ENCODE measurements at places on chromosomes 1 and 21.

GRCh38 chr1:206672011-206672688 lies 12.6 kb upstream of the MAPKAPK2 start:
- no peak for DNase-seq

GRCh38 chr1:118184739-118185083 lies 317 bp downstream of the SPAG17 start:
- no peak for DNase-seq

DNA sequence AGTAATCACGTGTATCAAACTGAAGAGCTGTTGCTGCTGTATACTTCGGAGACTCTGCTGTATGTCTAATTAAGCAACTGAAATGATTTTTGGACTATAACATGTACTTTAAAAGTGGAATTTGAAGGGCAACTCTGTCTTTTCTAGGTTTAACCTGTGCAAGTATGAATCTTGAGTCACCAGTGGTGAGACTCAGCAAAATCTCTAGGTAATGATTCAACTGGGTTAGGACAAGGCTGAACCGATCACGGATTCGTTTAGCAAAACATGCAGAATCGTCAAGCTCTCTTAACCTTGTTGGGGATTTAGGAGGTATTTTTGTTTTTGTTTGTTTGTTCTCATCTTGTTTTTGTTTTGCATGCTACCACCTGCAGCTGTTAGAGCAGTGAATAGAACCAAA lies 149.6 kb downstream of the CYYR1 start:
- DNase-seq, result no peak

- DNase-seq, result no peak
Measured at GRCh38 chr21:45030682-45031570, 43.5 kb upstream of the ADARB1 start.

- DNase-seq, result no peak
Measured at GRCh38 chr1:195948123-195948895, 659.9 kb downstream of the KCNT2 start.

GRCh38 chr1:63877021-63877767 lies 103.4 kb downstream of the ROR1 start:
- DNase-seq, result no peak

DNA sequence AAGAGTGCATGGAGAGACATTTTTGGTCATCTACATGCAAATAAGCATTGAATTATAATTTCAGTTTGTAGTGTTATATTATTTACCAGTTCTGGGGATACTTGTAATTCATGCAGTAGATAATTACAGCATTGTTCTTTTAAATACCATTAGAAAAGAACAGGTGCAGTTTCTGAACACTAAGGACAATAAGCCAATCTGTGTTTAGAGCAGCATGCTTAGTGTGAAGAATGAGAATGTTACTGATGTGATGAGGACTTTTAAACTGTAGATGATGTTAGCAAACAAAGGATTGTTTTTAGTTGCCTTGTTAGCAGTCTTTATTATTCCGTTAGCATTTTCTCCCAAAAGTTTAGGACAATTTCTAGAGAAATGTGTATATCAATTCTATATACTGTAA lies 348.3 kb downstream of the BRINP3 start:
- no peak for DNase-seq

GRCh38 chr21:31913182-31913608 lies 40.4 kb downstream of the HUNK start:
- no peak for DNase-seq

DNA sequence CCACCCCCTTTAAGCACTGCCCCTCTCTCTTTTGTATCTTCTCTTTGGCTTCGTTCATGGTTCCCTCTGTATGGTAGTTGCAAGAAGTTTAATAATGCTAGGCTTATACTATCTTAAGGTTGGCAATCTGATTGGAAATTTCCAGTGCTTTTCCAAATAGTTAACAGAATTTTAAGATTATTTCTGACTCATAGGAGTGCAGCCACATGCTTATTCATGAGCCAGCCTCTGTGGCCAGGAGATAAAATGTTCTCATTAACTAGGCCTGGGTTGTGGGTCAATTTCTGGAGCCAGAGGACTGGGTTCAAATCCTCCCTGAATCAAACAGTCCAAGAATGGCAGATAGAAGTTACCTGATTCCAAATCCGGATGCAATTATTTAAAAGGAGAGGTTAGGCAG lies 103.1 kb downstream of the ATP6V1G3 start:
- DNase-seq, result no peak

DNA sequence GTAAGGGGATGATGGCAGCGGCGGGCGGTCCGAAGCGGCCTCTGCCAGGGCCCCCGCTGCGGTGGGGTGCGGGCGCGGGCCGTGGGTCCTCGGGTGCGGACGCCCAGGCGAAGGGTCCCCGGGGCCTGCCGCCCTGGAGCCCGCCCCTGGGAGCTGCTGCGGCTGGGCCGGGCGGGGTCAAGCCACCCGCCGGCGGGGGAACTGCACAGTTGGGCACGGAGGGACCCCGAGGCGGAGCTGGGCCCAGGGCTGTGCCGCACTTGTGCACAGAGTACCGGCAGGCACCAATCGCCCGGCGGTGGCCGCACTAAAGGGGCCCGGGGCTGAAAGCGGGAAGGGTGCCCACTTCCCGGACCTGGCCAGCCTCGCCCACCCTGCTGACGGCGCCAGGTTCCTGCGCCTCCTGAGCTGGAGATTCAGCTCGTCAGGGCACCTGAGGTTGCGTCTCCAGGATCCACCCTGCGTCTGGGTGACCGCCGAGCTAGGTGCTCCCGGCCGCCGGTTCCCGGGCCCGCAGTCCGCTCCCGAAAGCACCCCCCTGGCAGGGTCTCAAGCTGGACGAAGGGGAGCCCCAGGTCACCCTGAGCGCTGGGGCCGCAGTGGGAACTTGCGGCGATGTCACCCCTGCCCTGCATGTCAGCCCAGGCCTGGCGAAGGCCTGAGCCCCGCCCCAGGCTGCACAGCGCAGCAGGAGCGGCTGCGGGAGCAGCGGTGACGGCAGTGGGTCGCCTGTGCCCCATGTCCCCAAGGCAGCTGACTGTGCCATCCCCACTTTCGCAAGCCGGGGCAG lies 56.7 kb upstream of the ETV3 start:
- DNase-seq, result no peak

GRCh38 chr1:51305371-51305823 lies 25.0 kb downstream of the TTC39A start:
- no peak for DNase-seq

DNA sequence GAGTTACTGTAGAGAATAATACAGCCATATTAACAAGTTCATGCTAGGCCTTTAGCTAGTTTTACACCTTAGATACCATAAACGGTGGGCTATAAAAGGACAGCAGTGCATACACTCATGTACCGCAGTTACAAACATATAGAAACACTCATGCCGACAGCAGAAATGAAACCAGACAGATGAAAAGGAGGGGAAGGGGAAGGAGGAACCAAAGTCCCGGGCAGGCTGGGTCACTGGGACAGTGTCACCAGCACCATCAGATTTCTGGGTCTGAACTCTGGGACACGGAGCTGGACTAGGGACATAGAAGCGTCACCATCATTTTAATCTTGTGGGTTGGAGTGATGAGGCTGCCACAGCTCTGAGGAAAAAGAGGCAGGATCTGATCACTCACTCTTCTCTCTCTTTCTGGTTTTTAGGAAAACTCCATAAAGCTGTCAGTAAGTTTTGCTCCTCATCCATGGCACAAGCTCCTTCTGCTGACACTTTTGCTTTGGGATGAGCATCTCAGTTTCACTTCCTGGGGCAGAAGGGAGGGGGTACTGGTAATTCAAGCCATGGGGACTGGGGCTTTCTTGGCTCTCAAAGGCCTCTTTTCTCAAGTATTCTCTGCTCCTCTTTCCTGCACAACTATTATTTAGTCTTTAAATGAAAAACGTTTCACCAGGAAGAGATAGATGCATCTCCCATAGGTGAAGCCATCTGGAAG lies 7.8 kb upstream of the ZNF691 start:
- no peak for DNase-seq

DNA sequence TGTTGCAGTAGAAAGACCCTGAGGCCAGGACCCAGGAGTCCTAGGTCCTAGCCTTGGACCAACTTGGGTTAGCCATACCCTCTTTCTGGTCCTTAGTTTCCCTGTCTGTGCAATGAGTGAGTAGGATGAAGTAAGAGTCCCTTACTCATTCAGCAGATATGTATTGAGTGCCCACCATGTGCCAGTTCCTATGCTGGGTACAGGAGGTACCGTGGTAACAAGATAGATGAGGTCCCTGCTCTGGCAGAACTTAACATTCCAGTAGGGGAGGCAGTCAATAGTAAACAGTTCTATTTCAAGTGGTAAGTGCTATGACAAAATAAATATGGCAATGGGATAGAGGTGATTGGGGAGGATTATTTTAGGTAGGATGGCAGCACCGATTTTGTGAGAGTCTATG lies 18.3 kb upstream of the PARS2 start:
- no peak for DNase-seq

GRCh38 chr1:220430586-220430985 lies 97.3 kb upstream of the MARK1 start:
- DNase-seq, result no peak

- DNase-seq, result no peak
Measured at GRCh38 chr1:71252900-71253299, 172.1 kb upstream of the ZRANB2 start.

- DNase-seq, result no peak
Measured at GRCh38 chr1:161081519-161081918, 7.8 kb downstream of the NECTIN4 start.

DNA sequence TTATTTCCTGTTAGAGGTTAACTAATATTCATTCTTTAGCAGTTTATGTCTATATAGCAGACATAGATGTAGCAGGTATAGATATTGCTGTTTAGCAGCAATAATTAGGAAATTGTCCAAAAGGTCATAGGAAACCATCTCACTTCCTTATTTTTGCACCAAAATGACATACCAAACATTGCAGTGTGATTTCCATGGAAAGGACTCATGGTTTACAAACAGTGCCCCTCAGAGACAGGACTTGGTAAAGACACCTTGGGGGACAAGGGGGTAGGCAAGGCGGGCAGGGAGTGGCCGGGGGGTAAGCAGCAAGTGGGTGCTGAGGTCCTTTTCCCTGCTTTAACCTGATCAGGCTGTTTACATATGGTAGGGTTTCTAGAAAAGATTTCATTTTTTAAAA lies 30.5 kb downstream of the BATF3 start:
- DNase-seq, result peak; percentile 30

GRCh38 chr1:12627296-12627695 lies 9.3 kb upstream of the DHRS3 start:
- no peak for DNase-seq

DNA sequence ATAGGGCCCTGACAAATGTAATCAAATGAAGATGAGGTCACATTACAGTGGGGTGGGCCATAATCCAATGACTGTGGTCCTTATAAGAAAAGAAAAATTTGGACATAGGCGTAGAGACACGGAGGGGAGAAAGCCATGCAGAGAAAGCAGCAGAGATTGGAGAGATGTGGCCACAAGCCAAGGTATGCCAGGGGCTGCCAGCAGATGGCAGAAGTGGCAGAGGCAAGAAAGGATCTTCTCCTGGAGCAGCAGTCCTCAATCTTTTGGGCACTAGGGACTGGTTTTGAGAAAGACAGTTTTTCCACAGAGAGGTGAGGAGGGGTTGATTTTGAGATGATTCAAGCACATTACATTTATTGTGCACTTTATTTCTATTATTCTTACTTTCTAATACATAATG lies 355.1 kb downstream of the NPHP4 start:
- DNase-seq, result no peak

DNA sequence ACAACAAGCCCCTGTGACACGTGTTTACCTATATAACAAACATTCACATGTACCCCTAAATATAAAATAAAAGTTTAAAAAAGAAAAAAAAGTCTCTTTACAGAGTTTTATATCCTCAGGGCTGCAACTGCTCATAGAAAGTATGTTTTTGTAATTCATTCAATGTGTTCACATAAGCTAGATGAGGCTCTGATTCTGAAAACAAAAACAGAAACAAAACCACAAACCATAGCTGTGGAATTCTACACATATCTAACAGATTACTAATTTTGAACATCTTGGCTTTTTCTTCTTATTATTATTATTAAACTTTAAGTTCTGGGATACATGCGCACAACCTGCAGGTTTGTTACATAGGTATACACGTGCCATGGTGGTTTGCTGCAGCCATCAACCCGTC lies 579.6 kb upstream of the ZRANB2 start:
- no peak for DNase-seq

DNA sequence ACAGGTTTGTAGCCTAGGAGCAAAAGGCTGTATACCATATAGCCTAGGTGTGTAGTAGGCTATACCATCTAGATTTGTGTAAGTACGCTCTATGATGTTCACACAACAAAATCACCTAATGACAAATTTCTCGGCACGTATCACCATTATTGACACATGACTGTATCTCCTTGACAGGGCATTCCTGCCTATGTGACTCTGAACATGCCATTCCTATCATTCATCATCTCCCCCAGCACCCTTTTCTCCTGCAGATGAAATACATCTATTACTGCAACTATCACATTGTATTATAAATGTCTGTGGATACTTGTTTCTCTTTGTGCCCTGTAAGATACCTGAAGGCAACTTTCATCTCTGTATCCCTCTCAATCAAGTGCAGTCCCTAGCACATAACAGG lies 29.9 kb downstream of the TP53BP2 start:
- no peak for DNase-seq

DNA sequence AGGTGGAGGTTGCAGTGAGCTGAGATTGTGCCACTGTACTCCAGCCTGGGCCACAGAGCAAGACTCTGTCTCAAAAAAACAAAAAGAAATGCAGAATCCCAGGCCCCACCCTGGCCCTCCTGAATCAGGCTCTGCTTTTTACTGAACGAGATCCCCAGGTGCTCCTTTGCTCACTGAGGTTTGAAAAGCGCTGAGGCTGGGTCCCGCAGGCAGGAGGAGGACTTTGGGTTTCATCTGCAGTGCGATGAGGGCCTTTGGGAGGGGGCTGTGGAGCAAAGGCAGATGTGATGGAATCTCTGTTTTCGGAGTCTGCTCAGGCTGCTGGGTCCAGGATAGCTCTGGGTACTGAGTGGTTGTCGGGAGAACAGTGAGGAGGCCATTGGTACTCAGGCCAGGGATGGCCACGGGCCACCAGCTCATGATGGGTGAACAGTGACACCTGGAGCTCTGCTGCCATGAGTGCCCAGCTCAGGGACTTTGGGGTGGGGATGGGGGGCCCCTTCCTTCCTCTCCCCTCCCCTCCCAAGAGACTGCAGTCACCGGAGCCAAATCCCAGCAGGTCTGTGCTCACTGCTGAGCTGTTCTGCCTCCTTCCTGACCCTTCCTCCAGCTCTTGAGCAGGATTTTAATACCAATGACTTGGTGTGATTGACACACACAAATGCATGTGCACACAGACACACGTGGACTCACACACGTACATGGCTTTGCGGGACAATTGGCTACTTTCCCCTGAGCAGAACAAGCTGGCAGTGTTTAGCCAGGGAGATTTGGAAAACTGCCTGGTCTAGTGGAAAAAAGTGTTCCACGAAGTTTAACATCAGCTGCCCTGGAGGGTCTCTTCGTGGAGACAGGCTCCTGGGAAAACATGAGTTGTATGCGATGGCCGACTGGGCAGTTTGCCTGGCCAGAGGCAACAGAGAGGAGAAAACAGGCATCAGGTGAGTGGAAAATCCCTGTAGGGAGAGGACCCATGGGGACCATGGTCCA lies 3.6 kb upstream of the DHRS3 start:
- DNase-seq, result no peak

- no peak for DNase-seq
Measured at GRCh38 chr1:94852788-94853187, 32.6 kb downstream of the SLC44A3 start.

- no peak for DNase-seq
Measured at GRCh38 chr1:223831755-223832636, 13.8 kb downstream of the TP53BP2 start.

Measured in HTR-8/SVneo (cell line).